ENCODE measurements at places on chromosomes 12 and 14. TPM values are rescaled to one million over a fixed set of nuclear protein-coding genes. Genes with fewer than 3 reads are reported as not detected.

DNA sequence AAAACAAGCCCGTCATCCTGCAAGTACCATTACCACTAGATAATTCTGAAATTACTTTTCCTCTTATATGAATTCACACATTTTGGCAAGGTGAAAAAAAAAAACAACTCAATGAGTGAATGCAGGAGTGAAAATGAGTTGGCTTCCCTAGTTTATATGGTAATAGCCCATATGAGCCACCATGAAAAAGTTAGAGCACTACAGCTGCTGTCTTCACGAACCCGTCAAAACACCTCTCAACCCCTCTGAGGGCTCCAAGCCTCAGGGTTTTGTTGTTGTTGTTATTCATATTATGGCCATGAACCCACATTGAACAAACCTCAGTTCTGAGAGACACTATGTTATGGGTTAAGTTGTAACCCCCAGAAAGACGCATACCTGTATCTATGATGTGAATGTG is 289.9 kb upstream of the CAND1 start:
- DNase-seq = no peak

The DTX1 gene
- 0.13 TPM for total RNA-seq

GRCh38 chr12:82758749-82759330 is 72.1 kb downstream of the TMTC2 start:
- no peak for DNase-seq

DNA sequence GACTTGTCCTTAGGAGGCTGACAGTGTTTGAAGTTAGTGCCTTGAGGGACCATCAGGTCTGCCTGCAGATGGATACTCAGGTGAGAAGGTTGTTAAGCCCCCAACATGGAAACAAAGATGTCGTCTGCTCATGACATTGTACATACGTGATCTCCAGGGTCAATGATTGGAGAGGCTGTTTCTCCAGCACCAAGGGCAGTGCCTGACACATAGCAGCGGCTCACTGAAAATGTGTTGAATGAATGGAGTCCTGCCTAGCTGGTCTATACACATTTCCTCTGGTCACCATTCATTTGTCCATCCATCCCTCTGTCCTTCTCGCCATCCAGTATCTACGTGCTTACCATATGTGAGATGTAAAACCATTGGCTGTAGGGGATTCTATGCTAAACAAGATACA is 7.1 kb downstream of the CCDC177 start:
- DNase-seq = no peak

- DNase-seq = no peak
Observed at GRCh38 chr12:82818271-82819035, 131.7 kb downstream of the TMTC2 start.

The UBE2N gene
- total RNA-seq = 40.3 TPM

DNA sequence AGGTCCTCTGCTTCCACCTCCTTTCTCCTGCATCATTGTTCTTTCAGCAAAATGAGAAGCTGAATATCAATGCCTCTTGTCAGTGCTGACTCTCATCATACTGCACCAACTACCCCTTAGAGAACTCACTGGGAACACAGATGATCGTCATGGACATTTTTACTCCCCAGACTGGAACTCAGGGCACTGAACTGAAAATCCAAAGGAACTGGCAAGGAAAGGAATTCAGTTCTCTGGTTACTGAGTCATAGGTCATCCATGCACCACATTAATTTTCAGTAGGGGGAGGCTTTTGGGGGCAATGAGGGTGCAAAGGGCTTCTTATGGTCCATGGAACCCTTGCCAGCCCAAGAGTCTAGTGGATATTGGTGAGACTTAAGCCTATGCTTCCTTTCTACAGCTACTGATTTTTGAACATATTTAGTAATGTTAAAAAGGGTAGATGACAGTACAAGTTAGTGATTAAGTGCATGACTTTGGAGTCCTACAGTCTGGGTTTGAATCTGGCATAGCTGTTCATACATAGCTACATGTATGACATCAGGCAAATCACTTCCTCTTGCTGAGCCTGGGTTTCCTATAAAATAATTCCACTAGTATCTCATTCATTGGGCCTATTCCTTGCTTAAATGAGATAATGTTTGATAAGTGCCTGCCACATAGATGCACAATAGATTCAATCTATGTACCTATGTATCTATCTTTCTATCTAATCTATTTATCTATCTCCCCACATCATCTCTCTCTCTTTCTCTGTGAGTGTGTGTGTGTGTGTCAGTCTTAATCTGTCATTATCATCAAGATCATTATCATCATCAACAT is 29.2 kb downstream of the BBS10 start:
- DNase-seq = no peak

GRCh38 chr12:78210894-78211302 is 380.2 kb downstream of the NAV3 start:
- peak; percentile 58 for DNase-seq

DNA sequence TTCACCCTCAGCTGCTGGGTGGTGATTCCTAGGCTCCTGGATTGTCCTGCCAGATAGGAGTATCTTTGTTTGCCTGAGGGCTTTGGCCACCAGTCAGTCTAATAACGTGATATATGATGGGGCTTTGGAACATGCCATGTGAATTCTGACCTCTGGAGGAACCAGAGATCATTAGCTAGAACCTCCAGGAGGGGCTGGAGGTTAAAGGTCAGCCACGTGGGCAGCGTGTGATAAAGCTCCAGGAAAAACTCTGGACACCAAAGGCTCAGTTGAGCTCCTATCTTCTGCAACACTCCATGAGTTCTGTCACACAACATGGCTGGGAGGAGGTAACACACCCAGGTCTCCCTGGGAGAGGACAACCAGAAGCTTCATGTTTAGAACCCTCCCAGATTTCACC is 251.1 kb downstream of the DAD1 start:
- no peak for DNase-seq

DNA sequence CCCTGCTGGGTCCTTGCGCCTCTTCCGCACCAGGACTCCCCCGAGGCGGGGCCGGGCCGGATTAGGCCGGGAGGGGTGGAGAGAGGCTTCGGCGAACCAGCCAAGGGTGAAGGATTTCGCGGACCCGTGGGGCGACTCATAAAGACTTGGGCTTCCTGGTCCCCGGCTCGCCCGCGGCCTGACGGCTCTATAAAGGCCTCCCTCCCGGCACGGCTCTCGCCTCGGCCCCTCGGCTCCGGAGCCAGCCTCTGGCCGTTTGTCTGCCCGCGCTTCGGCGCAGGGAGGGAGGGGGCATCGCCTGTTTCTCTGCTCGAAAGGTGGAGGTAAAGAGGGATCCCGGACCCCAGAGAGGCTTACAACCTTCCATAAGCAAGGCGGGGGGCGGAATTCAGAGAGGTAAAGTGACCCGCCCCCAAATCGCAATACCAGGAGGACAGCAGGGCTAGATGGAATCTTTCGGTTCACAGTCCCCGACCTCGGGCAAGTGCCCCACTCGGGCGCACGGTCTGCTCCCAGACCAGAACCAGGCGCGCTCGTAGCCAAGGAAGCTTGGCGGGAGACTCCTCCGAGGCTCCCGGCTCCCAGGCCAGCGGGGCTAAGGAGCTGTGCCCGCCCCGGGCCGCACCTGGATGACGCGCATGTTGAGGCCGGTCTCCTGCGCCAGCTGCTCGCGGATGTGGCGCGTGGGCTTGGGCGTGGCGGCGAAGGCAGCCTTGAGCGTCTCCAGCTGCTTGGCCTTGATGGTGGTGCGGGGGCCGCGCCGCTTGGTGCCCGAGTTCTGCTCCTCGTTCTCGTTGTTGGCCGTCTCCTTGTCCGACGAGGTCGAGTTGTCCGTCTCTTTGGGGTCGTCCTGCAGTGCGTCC is 3.9 kb downstream of the LHX5 start:
- DNase-seq = no peak

DNA sequence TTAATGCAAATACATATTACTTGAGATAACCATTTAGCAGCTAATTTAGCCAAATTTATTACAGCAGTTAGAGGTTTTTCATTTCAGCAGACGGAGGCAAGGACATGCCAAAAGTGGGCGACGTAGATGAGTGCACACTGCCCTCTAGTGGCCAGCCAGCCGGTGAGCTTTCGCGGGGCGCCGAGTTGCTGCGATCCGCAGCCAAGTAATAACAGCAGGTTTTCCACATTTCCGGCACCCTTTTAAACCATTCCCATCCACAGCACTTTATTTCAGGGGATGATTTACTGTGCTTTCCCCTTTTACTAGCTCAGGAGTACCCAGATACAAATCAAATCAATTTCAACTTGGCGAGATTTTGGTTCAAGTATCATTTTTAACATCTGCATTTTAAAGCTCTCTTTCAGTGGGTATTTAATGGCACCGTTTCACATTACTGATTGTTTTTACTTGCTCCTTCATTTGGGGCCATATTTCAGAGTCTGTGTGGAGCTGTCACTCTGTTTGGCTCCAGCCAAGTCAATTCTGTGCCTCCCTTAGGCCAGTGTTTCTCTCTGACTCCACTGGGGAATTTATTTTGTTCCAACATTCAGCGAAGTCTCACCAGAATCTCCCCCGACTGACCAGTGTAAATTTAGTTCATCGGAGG is 158.0 kb downstream of the EGLN3 start:
- peak; percentile 73 for DNase-seq

- no peak for DNase-seq
Observed at GRCh38 chr12:190881-191280, 23.1 kb downstream of the SLC6A12 start.

DNA sequence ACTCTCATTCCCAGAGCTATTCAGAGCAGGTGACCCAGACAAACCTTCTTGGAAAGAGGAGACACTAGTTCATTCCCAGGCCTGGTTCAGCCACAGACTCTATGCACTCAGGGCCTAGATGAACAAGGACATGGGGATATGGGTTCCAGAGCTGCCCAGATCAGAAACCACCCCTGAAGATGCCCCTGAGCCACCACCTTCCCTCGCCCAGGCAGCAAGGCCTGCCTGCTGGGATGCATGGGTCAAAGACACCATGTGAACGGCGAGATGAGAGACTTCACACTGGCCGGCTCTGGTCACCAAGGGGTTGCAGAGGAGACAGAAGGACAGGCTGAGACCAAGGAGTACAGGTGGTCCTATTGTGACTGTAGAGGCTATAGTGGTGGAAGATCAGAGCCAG is 4.1 kb downstream of the SERPINA12 start:
- no peak for DNase-seq

- DNase-seq = peak; percentile 85
Observed at GRCh38 chr12:54590978-54591591, 2.6 kb upstream of the PPP1R1A start.

- DNase-seq = no peak
Observed at GRCh38 chr14:101501341-101501740, 60.0 kb upstream of the DIO3 start.

GRCh38 chr14:85175556-85175955 is 354.4 kb upstream of the FLRT2 start:
- no peak for DNase-seq

The CCDC198 gene
- not detected for total RNA-seq

The KRT73 gene
- not detected for total RNA-seq

DNA sequence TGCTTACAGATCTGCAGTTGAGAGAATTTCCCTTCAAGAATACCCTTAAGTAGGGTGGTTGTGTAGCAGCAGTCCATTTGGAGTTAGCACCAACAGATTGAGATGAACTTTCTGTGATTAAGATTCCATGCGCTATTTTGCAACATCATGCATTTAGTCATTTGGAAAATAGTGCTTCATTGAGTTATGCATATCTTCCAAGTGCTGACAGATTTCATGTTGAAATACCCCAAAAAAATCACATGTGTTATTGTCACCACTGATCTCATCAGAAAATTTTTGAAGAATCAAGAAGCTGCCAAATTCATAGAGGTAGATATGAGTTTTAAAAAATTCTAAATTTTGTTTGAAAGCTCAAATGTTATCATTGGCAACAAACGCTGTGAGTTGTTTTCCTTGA is 35.5 kb upstream of the OSBPL8 start:
- no peak for DNase-seq

DNA sequence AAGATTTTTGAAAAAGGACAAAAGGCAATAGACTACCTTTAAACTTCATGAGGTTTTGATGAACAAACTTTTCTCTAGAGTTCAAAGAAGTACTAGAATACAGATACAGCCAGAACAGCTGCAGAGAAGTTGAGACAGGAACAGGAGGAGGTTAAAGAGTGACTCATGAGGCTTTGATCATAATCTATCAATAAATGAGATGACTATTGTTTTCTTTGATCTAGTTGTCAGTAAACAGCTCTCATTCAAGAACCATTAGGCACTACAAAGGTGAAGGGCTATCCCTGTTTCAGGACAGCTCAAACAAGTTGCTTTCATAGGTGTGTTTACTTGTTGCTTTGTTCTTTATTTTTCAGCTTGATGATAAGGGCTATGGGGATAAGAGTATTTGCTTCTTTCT is 2.4 kb downstream of the WASHC3 start:
- DNase-seq = peak; percentile 42

- DNase-seq = no peak
Observed at GRCh38 chr12:77575376-77575919, 255.2 kb upstream of the NAV3 start.

GRCh38 chr14:73191441-73191840 is 45.9 kb upstream of the PAPLN start:
- no peak for DNase-seq

- no peak for DNase-seq
Observed at GRCh38 chr14:74649167-74649566, 37.1 kb upstream of the LTBP2 start.

DNA sequence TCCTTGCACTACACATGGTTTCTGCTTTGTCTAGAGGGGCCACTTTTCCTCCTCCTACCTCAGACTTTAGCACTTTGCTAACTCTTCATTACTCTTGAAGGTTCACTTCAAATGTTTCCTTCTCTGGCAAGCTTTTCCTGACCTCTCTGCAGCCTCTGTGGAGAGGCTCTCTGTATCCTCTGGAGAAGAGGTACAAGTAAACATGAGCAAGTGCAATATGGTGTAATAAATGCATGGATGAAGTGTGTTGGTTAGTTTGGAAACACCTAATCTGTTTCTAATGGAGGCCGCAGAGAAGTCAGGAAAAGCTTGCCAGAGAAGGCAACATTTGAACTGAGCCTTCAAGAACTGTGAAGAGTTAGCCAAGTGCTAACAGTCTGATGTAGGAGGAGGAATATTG is 329.3 kb downstream of the GRIN2B start:
- DNase-seq = no peak

- no peak for DNase-seq
Observed at GRCh38 chr14:94615823-94616570, 3.8 kb downstream of the SERPINA3 start.

- no peak for DNase-seq
Observed at GRCh38 chr14:40697231-40697630, 909.4 kb upstream of the LRFN5 start.

DNA sequence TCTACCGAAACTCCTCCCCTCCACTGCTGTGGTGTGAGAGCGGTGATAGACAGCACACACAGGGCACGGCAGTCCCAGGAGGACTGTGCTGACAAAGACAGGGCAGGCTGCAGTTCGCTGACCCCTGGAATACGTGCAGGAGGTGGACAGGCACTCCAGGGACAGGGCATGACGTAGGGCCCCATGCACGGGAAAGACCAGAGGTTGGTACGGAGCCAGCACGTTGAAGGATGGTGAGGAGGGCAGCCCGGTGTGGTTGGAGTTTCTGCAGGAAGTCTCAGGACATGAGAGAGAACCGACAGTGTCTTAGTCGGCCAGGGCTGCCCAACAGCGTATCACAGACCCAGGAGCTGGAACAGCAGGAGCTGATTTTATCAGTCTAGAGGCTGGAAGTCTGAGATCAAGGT is 254.2 kb upstream of the FKBP4 start:
- no peak for DNase-seq

The TMPRSS12 gene
- total RNA-seq = not detected

The C1QL4 gene
- total RNA-seq = 37.7 TPM

The C12orf54 gene
- total RNA-seq = not detected

Measured in myocyte (in vitro differentiated cells).